T-cell (primary cell): ENCODE measurements at places on chromosomes 7 and 10.
A peak's percentile ranks its signal among the peaks of the same experiment; 100 is the strongest.

- DNase-seq: no peak
Measured at GRCh38 chr7:37511915-37512314, 63.3 kb upstream of the ELMO1 start.

- DNase-seq: no peak
Measured at GRCh38 chr10:125201108-125201524, 40.8 kb upstream of the CTBP2 start.

- no peak for DNase-seq
Measured at GRCh38 chr7:102220960-102221800, 65.5 kb upstream of the SH2B2 start.

- DNase-seq: no peak
Measured at GRCh38 chr7:70719125-70719524, 412.8 kb upstream of the GALNT17 start.

DNA sequence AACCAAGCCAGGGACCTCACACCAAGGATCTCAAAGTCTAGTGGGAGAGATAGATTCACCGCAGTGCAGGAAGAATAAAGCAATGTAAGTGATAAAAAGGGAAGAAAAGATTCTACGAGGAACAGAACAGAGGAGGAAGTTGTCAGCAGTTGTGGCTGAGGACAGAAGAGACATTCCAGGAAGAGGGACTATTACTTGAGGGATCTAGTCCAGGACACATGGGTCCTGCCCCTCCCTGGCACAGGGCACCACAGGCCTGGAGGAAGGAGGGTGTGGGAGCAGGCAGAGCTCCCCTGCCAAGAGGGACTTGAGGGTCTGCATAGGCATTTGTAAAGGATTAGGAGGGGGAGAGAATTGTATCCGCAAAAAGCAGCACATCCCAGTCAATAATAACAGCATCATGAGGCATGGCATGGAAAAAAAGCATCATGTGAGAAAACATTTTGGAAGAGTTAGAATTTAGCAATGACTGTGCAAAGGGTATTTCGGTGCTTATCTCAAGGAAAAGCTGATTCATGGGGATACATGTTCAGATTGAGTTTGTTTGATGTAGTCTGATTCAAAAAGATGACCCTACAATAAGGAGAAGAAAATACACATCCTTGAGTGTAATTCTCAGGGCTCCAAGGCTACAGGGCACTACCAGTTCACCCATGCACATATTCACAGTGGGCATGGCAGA lies 12.7 kb downstream of the C10orf71 start:
- no peak for DNase-seq

DNA sequence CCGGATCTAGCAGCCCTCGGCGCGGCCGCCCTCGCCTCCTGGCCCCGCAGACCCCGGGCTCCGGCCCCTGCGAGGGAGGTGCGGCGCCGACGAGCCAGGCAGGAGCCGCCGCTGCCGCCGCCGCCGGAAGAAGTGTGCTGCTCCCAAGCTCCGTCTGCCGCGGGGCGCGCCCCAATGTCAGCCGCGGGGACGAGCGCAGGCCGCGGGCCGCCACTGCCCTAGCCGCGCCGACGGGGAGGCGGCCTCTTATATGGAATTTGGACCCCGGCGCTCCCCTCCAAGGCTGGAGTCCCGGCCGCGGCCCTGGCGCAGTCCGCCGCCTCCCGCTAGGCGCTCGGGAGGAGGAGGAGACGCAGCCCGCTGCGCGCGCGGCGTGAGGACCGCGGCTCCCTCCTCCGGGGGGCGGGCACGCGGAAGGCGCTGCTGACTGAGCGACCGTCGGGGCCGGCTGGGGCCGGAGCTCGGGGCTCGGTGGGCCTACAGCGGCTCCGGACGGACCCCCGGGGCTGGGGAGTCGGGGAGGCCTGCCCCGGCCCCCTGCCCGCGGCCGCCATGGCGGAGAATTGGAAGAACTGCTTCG lies at the start of gene TRIM8:
TSS of gene TRIM8 (plus strand) at position 414 of the 580 bp plus-strand sequence. CDS start at position 553, 139 bp downstream.
- peak; percentile 52 for DNase-seq

DNA sequence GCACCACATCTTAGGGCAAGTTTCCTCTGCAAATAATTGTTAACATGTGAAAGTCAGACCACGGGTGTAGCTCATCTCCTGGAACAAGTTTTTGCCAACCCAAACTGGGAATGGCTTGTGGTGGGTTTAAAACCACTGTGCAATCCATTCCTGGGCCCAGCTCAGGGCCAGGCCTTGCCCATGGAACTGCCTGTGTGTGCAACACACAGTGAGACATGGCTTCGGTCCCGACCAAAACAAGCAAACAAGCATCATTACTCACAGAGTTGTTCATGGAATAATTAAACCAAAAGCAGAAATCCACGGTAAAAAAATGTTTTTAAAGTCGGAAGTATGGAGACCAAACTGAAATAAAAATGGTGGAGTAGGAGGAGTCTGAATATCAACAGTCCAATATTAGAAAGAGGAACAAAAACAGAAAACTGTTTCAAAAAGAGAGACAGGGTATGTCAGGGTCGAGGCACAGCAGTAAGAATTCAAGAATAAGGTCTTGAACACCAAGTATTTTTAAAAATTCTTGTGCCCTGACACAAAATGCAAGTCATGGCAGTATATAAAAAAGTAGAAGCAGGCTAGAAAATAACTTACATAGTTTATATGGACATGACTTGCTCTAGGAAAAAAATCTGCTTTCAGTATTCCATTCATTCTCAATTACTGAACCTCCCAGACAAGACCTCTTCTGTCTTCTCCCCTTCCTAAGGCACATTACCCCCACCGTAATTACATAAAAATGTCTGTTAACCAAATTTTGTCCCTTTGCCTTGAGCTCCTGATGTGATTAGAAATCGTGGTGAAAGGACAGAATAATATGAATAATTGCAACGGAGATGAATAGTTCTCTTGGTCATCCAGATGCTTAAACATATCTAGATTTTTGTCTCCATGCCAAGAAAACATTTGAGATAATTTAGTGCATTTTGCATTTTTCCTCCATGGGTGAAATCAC lies 88.4 kb downstream of the FAS start:
- no peak for DNase-seq

DNA sequence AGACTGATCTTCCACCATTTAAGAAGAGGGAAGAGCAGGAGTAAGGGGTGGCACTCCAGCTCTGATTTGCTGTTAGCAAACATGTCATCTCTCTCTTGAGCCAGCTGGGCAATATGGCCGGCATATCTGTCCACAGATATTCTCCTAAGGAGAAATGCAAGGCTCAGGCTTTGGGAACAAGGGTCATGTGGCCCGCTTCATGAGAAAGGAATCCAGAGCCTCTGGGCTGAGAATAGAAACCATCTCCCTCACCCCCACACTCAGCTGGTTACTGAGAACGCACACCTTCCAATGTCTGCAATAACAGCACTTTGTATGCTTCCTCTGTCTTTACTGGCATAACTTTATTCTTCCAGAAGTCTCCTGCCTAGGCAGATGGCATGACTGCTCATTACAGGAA lies 171.2 kb downstream of the ELMO1 start:
- no peak for DNase-seq

- no peak for DNase-seq
Measured at GRCh38 chr10:73517166-73517888, 21.5 kb upstream of the PPP3CB start.

GRCh38 chr10:23324351-23324750 lies 20.2 kb downstream of the C10orf67 start:
- no peak for DNase-seq

GRCh38 chr10:89002226-89002978 lies 11.8 kb downstream of the FAS start:
- no peak for DNase-seq

DNA sequence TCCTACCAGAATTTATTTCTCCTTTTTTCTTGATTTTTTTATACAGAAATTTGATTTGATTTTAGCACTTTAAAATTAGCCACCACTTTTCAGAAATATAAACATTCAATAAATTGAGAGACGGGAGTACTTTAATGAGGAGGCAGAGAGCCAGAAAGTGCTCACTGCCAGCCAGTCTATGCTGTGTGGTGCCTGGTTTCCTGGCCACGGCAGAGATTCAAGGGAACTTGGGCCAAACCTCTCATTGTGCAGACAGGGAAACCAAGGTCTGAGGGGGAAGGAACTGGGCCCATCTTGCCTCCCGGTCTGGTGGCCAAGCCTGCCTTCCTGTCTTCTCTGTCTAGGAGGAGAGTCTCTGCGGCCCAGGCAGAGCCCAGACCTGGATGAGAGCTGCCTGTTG lies 25.9 kb downstream of the ADAMTS14 start:
- no peak for DNase-seq

DNA sequence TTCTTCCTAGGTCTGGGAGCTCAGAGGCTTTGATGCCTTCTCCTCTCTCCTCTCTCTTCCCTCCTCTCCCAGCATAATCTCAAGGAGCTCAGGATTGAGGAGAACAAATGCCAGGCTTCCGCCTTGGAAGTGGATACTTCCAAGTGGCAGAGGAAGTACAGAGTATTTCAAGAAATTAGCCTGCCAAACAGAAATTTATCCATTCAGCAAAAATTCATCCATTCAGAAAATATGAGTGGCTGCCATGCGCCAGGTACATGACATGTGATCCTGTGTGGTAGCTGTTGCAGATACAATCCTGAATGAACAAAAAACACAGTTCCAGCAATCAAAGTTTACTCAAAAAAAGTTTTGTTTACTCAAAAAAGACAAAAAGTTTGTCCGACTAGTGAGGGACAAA lies 18.4 kb downstream of the NOLC1 start:
- no peak for DNase-seq

DNA sequence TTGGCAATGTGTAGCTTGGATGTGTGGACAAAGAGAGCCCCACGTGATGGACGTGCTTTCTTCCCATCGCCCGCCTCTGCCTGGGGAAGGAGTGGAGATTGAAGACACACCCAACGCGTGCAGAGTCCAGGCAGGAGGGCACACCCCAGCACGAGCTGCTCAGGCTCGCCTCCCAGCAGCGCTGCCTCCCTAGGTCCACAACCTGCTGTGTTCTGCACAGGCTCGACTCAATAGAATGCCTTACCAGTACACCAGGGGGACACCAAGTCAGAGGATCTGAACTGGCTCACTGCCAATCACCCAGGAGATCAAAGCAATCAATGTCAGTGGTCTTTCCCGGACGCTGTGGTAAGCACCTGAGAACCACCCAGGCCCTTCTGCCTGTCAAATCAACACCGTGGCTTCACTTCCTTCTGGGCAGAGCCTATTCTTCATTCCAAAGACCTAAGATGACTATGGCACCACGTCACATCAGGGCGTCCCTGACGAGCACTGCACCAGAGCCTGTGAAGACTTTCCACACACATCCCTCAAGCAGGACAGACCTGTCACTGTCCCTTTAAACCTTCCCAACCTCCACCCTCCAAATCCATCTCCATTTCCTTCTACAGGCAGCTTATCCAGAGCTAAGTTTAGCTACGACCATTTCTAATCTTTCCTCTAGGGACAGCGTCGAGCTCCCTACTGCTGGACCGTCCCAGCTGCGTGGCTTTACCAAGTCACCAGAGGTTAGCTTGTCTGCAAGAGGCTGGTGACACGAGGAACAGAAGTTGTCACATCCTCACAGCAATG lies 72.3 kb downstream of the AMZ1 start:
- DNase-seq: no peak

- no peak for DNase-seq
Measured at GRCh38 chr10:126012485-126012884, 116.1 kb downstream of the FANK1 start.

GRCh38 chr7:139893999-139894398 lies 64.9 kb downstream of the TBXAS1 start:
- no peak for DNase-seq

- DNase-seq: no peak
Measured at GRCh38 chr7:134562136-134562535, 13.2 kb downstream of the AKR1B15 start.

- no peak for DNase-seq
Measured at GRCh38 chr7:131726031-131726430, 169.6 kb upstream of the PODXL start.

- DNase-seq: no peak
Measured at GRCh38 chr7:28093623-28094232, 86.9 kb downstream of the JAZF1 start.

GRCh38 chr7:149229526-149229925 lies 9.9 kb upstream of the ZNF212 start:
- no peak for DNase-seq

- DNase-seq: no peak
Measured at GRCh38 chr10:79147796-79148451, 79.2 kb downstream of the ZMIZ1 start.

GRCh38 chr10:49760789-49761188 lies 1.3 kb downstream of the OGDHL start:
- no peak for DNase-seq

DNA sequence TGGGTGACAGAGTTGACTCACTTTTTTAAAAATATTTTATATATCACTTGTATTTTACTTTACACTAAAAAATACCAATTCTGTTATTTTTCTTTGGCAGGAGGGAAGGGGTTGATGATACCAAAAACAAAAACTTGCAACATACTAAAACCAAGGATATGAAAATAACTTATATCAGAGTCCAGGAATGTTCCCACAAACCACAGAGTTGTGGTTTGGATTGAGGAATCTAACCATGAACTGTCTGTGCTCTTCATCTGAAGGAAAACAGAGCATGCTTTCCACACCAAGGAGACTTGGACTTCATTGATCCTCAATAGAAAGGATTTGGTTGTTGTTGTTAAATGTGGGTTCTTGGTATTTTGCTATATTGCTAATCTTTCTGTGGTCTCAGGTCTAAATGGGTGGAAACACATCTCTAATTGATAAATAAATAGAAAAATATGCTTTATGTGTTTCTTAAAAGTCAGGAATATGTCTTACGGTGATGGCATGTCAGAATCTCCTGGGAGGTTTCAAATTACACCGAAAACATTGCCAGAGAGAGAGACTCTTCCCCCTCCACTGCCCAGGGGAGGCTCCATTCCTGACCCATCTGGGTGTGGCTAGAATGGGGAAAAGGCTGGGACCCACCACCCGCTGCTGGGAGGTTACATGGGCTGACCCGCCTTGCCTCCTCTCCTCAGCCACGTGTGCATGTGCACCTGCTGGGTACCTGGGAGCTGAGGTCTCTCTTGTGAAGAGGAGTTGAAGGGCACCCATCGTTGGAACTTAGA lies 46.9 kb upstream of the STK17A start:
- no peak for DNase-seq

GRCh38 chr10:103598654-103599115 lies 105.2 kb downstream of the NEURL1 start:
- no peak for DNase-seq

GRCh38 chr7:75727881-75728593 lies 10.7 kb downstream of the HIP1 start:
- peak; percentile 40 for DNase-seq

DNA sequence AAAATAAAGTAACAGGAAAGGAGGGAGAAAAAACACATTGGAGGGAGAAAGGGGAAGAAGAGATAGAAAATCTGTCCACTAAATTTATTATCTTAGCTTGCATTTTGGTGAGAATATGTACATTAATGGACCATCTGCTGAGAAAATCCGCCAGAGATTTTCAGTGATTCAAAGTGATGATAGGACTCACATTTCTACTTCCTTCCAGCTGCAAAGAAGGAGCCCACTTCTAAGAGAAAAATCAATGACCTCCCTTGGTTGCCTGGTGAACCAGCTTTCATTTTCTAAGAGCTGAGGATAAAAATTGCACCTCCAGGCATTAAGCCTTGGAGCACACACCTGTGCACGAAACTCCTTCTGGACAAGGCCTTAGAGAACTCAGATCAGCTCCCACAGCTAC lies 404.3 kb downstream of the SFMBT2 start:
- DNase-seq: no peak

GRCh38 chr10:75736151-75736640 lies 304.8 kb downstream of the LRMDA start:
- DNase-seq: no peak
